ENCODE measurements at places on chromosomes 11 and 22.

GRCh38 chr11:44573333-44573732 is 7.9 kb downstream of the CD82 start:
- no peak for DNase-seq

DNA sequence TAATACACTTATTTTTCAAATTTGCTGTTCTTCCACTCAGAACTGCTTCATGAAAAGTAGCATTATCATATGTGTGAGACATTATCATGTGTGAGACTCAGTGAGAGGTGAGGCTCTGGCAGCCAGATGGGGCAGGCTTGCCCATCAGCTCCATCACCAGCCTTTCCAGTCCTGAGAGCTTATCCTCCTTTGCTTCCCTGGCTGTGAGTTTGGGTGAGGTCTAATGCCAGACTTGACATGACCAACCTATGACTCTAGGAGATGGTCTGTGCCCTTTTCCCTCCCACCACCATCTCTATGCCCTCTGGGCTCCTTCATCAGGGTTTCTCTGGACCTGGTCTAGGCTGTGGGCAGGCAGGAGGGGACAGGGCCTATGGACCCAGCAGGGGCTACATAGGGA is 145.0 kb downstream of the KIRREL3 start:
- DNase-seq, result no peak

- peak; percentile 25 for DNase-seq
Observed at GRCh38 chr11:32118025-32118974, 27.4 kb downstream of the RCN1 start.

DNA sequence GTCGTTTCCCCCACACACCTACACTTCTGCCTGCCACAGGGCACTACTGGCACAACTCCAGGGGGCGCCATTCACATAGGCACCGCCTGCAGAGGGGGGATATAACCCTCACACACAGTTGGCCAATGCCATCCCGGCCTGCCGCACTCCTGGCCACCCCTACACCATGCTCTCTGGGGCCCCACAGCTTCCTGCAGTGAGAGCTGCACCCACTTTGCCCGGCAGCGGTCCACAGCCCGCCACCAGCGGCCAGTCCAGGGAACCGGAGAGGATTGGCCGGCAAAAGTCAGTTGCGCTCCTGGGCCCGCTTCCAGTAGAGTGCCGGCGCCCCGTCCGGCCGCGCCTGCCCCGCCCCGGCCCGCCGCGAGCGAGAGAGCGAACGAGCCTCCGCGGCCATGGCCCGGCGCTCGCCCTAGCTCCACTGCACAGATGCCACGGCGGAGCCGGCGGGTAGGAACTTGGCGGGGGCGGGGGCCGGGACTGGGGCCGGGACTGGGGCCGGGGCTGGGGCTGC is 25.6 kb upstream of the SUSD2 start:
- peak; percentile 74 for DNase-seq

GRCh38 chr22:18033204-18033998 is 9.0 kb upstream of the MICAL3 start:
- DNase-seq, result peak; percentile 86

- no peak for DNase-seq
Observed at GRCh38 chr11:2518983-2519340, 74.2 kb downstream of the KCNQ1 start.

- no peak for DNase-seq
Observed at GRCh38 chr22:29302681-29303465, 3.6 kb upstream of the GAS2L1 start.

DNA sequence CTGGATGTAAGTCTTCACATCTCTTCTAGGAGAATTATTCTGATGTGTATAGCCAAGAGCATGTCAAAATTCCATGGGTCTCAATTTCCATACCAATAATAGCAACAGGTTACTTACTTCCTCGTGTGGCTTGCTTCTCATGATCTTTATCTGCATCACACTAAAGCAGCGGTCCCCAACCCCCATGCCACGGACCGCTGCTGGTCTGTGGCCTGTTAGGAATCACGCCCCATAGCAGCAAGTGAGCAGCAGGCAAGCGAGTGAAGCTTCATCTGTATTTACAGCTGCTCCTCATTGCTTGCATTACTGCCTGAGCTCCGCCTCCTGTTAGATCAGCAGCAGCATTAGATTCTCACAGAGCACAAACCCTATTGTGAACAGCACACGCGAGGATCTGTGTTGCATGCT is 28.9 kb upstream of the SLC25A1 start:
- no peak for DNase-seq

- no peak for DNase-seq
Observed at GRCh38 chr11:69382131-69383128, 88.5 kb downstream of the MYEOV start.

GRCh38 chr11:76656571-76657081 is 13.9 kb downstream of the LRRC32 start:
- no peak for DNase-seq

DNA sequence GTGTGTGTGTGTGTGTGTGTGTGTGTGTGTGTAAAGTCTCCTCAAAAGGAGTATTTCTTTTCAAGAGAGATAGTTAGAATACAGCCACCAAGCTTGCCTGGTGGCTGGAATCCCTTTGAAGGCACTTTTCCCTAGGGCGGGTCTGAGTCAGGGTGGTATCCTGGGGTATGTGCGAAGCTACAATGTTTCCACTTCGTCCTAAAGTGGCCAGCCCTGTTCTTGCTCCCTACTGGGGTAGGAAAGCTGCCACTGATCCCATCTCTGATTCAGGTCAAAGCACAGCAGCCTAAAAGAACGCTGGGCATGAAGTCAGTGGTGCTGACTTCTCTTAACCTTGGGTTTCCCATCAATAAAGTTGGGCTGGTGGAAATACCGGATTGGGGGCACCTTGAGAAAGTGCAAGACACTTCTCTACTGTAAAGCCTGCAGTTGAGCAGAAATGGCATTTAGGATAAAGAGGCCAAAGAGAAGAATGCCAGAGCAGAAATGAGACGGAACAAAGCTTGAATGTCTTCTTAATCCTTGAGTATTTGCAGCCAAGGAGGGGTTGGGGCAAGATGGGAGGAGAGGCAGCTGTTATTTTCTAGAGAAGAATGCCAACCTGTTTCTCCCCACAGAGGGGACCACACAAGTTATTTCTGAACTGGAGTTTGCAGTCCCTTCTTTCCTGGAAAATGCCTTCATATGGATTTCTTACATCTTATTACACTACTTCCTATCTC is 35.3 kb downstream of the ZNRF3 start:
- no peak for DNase-seq

GRCh38 chr11:83205608-83206185 is 12.2 kb downstream of the ANKRD42 start:
- no peak for DNase-seq

GRCh38 chr11:104738918-104739317 is 159.3 kb downstream of the CASP12 start:
- DNase-seq, result no peak

- DNase-seq, result no peak
Observed at GRCh38 chr11:37500425-37500824, 902.4 kb upstream of the RAG2 start.

GRCh38 chr11:30914143-30914762 is 328.1 kb upstream of the MPPED2 start:
- DNase-seq, result peak; percentile 64

GRCh38 chr22:37109242-37109917 is at the start of gene TMPRSS6:
TMPRSS6 (minus strand) TSS chr22:37109713; CDS start chr22:37103417, 6,296 bp downstream.
- no peak for DNase-seq

GRCh38 chr11:75279273-75279672 is 38.7 kb downstream of the TPBGL start:
- DNase-seq, result no peak

GRCh38 chr11:16377746-16378145 is 21.4 kb upstream of the SOX6 start:
- no peak for DNase-seq

GRCh38 chr22:31278151-31278621 is 14.1 kb downstream of the PIK3IP1 start:
- no peak for DNase-seq

DNA sequence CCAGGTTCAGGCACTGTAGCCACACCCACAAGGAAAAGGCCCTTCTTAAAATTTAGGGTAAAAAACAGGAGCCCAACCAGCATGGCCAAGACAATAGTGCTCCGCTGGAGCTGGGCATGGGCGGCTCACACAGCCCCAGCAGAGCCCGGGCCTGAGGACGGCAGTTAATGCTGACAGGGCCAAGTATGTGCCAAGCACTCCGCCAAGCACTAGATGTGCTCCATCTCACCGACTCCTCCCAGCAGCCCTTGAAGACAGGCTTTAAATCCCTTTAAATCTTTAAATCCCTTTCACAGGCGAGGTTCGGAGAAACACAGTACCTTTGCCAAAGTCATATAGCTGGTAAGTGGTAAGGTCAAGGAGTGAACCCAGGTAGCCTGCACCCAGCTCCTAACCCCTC is 4.8 kb downstream of the ARFGAP2 start:
- no peak for DNase-seq

DNA sequence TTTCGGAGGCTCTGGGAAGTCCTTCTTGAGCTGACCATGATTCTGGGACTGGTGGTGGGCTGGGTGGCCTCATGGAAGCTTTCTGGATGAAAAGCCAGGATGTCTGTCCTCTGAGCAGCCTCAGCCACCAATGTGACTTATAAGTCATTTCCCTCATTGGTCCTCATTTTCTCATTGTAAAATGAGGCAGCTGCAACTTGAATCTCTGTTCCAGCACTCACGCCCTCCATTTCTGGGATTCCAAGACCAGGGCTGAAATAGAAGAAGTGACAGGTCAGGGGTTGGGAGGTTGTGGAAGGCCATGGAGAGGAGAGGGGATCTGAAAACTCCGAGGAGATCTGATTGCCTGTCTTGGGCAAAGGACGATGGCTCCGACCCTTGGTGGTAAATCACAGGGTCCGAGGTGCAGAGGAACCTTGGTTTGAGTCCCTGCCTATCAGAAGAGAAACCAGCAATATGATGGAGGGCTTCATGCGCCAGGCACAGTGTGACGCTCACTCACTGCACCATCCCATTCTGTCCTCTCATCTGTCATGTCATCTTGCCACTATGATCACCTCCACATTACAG is 38.3 kb downstream of the TSPAN18 start:
- DNase-seq, result no peak

DNA sequence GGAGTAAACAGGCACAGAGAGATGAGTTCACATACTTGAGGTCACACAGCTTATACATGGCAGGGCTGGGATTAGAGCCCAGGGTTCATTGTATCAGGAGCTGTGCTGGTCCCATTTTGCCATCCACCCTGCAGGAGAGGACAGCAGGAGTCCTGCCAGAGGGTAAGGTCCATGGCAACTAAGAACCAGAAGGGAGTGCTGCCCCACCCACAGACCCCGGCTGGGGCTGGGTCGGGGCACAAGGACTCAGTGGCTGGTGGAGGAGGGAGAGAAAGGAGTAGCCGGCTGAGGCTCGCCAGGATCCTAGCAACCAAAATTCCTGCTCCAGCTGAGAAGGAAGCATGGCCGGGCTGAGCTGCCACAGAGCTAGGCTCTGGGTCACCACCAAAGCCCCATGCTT is 25.9 kb upstream of the TP53I11 start:
- no peak for DNase-seq

DNA sequence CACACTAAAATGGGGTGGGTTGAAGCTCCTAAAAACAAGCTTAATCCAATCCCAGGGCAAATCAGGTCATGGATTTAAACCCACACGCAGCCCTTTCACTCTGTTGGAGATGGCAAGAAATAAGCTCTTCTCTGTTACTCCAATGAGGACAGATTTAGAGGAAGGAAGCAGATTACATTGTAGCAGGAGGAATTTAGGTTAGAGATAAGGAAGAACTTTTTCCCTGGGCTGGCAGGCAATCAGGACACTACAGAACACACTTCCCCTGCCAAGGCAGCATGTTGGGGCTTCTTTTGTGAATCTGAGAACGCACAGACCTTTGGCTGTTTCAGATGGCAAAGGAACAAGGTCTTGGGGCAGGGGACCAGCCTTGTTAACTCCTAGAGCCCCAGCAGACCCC is 46.2 kb downstream of the C11orf58 start:
- DNase-seq, result no peak

- peak; percentile 26 for DNase-seq
Observed at GRCh38 chr22:31488988-31489617, 539 bp downstream of the EIF4ENIF1 start.

- no peak for DNase-seq
Observed at GRCh38 chr11:75413864-75414263, 14.5 kb downstream of the RPS3 start.

GRCh38 chr22:23250056-23250784 is 69.9 kb downstream of the BCR start:
- DNase-seq, result no peak

- DNase-seq, result no peak
Observed at GRCh38 chr11:114773541-114774338, 95.4 kb downstream of the NXPE2 start.

GRCh38 chr22:47632701-47633100 is 870.3 kb downstream of the TBC1D22A start:
- no peak for DNase-seq

DNA sequence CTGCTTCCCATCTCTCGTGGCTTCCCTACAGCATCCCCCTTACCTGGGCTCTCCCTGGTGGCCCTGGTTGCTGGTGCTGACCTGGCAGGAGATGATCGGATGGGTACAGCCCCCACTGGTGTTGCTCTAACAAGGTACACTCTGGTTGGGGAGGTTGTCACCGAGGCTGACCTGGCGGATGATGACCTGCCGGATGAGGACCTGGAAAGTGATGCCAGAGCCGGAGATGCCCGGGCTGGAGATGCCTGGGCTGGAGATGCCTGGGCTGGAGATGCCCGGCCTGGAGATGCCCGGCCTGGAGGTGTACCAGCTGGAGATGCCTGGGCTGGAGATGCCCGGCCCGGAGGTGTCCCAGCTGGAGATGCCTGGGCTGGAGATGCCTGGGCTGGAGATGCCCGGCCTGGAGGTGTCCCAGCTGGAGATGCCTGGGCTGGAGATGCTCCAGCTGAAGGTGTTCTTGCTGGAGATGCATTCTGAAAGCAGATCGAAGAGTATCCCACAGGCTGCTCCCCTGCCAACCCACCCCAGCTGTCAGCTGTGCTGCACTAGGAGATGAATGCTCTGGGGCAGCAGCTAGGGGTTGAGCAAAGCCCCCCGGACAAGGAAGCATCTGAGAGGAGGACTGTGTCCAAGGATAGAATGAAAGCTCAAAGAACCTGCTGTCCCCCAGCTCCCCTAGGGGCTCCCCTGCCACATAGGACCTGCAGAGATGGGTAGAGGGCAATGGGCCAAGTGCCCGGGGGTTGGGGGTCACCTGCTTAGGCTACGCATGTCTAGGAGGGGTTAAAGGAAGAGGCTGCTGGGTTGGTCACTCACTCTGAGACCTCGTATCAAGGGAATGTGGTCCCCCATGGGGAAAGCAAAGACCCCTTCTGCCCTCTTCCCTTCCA is 10.6 kb downstream of the TMPRSS13 start:
- DNase-seq, result no peak

DNA sequence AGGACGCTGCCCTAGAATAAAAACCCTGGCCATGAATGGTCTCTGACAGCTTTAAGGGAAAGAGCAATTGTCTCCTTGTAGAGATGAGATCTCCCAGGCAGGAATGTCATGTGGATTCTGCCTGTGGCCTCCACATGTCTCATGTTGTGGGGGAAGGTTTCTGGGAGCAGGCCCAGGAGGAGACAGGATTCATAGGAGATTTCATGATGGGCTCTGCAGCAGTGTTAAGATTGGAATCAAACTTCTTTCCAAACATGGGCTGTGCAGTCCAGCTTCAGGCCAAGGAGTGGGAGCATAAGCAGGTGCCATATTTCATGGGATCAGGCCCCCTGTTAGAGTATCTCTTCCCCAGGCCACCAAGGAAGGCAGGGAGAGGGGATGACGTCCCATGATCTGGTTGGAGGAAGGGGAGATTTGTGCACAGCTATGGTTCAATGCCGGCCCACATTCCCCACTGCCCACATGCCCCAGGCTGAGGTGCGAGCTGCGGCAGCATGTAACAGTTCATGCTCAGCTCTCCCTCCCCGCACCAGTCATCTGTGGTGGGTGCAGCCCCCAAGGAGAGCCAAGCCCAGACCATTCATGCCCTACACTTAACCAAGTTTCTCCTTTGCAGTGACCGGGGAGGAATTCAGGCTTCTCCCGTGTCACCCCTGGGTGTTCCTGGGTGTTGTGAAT is 42.5 kb downstream of the LMO1 start:
- DNase-seq, result peak; percentile 5
